Tongue (tissue), 3 donors: ENCODE measurements at places on chromosomes 3 and 15. TPM values are rescaled to one million over a fixed set of nuclear protein-coding genes. Genes with fewer than 3 reads are reported as not detected.

The CAV3 gene
- 143 TPM for total RNA-seq

- DNase-seq, result no peak
Measured at GRCh38 chr15:62026487-62027262, 33.6 kb downstream of the VPS13C start.

DNA sequence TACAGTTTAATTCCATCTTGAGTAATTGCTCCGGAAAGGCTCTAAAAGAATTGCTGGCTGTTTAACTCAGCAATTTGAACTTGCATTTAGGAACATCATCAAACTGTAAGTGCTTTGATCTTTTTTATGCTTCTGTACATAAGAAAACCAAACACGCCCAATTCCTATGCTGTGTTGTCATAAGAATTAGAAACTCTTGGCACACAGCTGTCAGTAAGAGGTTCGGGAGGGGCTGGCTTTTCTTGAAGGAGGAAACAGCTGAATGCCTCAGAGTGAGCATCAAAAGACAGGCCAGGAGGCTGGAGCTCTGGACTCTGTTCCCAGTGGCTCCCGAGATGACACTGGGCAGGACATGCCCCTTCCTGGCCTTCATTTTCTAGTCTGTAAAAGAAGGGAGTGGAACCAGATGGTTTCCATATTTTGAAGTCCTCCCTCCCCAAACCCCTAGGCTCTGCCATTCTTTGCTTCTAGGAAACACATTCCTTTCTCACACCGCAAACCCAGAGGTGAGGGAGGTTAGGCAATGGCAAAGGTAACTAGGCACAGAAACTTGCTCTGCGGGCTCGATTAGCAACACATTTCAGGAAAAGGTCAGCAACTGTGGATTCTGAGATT is 73.7 kb upstream of the DLG1 start:
- DNase-seq, result peak; percentile 93

DNA sequence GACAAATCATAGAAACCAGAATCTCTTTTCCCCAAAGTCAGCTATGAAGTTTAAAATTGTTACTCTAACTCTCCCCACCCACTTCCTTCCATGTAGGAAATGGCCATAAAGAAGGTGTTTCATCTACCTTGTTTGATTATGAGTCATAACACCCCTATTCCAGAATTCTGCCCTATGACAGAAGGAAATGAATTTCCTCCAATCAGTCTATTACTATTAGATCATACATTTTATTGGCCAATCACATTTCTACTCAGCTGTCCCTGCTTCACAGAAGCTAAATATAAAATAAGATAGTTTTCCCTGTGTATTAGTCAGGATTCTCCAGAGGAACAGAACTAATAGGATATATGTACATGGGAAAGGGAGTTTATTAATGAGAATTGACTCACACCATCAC is 102.1 kb downstream of the TGFBR2 start:
- DNase-seq, result no peak

GRCh38 chr3:33426068-33426467 is 14.1 kb downstream of the UBP1 start:
- DNase-seq, result no peak

The SPINK8 gene
- not detected for total RNA-seq

DNA sequence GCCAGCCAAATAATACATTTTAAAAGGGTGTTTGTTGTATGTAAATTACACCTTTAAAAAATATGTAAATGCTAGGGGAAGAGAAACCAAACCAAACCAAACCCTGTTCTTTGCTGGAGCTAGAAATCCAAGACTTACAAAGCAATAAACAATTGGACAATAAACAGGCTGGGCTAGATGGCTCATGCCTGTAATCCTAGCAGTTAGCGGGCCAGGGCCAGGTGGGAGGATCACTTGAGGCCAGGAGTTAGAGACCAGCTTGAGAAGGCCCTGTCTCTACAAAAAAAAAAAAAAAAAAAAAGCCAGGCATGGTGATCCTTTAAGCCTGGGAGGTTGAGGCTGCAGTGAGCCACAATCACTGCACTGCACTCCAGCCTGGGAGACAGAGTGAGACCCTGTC is 12.5 kb downstream of the STOML1 start:
- no peak for DNase-seq

The MUC4 gene
- 7.8 TPM for total RNA-seq

- DNase-seq, result no peak
Measured at GRCh38 chr3:117304681-117305080, 595.1 kb downstream of the TUSC7 start.

The DLL4 gene
- total RNA-seq, result 22.5 TPM

The KLF15 gene
- total RNA-seq, result 12.1 TPM

- DNase-seq, result peak; percentile 52
Measured at GRCh38 chr3:124805671-124806070, 75.4 kb downstream of the UMPS start.

The MKRN2OS gene
- not detected for total RNA-seq

DNA sequence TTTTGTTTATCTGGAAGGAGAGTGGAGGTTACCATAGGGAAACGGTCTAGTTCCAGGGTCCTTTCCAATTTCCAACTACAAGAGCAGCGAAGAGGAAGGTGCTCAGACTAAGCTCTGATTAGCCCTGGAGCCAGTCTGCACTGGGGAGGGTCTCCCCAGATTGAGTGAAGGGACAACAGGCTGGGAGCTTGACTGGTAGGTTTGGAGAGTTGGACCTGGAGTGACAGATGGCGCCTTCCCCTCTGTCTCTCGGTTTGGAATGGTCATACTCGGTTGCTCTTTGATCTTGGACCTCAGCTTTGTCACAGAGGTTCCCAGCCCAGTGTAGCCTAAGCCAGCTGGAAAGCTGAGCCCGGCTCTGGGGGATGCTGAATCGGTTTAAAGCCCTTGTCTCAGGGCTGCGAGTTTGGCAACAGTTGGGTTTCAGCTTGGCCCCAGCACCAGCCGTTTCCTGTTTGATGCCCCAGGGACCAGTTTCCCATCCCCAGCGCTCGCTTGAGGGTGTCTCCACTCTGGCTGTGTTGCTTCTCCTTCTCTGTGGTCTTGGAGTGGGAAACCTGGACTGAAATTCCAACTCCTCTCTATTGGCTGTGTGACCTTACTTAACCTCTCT is 53.1 kb upstream of the ULK4 start:
- DNase-seq, result peak; percentile 76

GRCh38 chr3:165837801-165838200 is 578 bp upstream of the BCHE start:
- DNase-seq, result no peak

- no peak for DNase-seq
Measured at GRCh38 chr3:114855839-114856238, 291.2 kb downstream of the ZBTB20 start.

DNA sequence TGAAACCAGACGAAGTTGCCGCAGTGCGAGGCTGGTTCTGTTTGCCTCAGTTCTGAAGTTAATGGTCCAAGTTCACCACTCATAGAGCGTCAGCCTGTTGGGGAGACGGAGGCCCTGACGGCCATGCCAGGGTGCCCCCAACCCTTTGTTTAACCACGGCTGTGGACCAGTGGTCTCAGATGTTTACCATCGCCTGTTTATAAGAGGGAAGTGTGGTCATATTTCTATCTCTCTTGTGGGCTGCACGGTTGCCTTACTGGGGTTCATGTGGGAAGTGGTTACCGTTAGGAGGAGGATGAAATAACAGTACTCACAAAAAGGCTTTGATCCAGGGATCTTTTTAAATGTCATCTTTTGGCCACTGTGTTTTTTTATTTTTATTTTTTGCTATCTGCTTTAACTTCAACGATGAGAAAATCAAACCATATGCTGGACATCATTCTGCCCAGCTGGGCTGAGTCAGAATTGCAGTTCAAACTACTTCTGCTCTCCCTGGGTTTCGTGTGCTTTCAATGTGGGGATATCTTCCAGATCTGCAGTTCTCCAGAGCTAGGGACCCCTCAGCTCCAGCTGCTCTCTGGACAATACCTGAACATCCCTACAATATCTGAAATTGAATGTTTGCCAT is 17.8 kb downstream of the SMAD3 start:
- DNase-seq, result no peak

DNA sequence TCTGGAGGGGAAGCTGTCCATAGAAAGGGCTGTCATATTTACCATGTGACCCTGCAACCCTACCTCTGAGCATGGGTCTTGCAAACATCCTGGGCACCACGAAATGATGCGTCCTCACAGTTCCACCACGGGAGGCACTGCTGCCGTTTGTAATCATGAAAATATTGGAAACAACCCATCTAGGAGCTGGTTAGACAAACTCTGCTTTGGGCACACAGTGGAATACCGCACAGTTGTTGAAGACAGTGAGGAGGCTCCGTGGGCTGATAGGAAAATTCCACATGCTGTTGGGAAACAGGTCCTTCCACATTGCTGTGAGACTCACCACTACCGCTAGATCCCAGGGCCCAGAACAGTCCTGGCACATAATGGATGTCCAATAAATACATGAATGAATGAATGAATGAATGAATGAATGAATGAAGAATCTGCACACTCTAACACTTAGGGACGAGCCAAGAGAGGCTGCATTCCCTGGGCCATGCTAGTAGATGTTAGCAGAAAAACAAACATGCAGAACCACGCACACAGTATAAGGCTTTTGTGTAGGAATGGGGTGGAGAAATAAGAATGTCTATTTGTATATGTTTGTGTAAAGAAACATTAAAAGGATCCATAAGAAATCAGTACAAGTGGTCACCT is 40.6 kb downstream of the TPRA1 start:
- no peak for DNase-seq

DNA sequence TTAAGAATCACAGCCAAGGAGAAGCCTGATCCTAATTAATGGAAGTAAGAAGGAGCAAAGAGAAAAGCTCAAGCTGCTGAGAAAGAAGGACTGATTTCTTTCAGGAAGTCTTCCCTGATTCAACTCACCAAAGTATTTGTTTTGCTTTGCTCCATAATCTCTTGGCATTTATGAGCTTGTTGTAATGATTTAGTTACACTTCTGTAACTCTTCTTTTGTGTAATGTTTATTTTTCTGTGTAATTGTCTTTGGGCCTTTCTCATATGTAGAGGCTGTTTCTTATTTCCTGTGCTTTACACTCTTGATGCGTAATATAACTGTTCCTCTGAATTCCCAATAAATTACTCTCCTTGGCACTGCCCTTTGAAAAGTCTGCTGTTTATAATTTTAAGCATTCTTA is 80.0 kb downstream of the COL6A5 start:
- DNase-seq, result no peak

- DNase-seq, result no peak
Measured at GRCh38 chr3:118445036-118445435, 589.6 kb downstream of the IGSF11 start.

The SOX14 gene
- total RNA-seq, result not detected

The IL20RB gene
- total RNA-seq, result 5.4 TPM

DNA sequence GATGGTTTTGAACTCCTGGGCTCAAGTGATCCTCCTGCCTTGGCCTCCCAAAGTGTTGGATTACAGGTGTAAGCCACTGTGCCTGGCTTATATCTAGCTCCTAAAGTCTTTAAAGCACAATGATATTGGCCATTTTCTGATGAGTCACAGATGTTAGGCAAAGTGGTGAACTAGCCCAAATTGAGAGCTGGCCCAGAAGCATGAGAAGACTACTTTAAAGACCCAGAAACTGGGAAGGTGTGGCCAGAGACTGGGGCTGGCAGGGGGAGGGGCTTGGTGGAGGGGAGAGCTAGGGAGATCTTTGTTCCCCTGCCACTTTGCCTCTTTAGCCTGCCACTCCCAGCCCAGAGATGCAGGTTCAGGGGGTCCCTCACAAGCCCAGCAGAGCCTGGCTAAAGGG is 21.6 kb downstream of the CHRNA3 start:
- no peak for DNase-seq

GRCh38 chr3:26515351-26515750 is 107.2 kb upstream of the LRRC3B start:
- DNase-seq, result no peak

GRCh38 chr15:100526027-100526481 is 2.7 kb downstream of the CERS3 start:
- DNase-seq, result peak; percentile 92

- peak; percentile 82 for DNase-seq
Measured at GRCh38 chr3:130480736-130481135, 36.2 kb upstream of the COL6A6 start.

- no peak for DNase-seq
Measured at GRCh38 chr3:161203485-161204098, 17.5 kb upstream of the NMD3 start.

DNA sequence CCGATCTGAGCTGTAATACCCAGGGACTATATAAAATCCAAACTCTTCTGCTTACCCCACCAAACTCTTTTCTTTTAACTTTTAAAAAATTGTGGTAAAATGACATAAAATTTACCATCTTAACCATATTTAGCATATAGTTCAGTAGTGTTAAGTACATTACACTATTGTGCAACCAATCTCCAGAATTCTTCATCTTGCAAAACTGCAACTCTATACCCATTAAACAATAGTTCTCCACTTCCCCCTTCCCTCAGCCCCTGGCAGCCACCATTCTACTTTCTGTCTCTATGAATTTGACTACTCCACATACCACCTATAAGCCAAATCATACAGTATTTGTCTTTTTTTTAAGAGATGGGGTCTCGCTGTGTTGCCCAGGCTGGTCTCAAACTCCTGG is 38.7 kb downstream of the SENP8 start:
- no peak for DNase-seq

DNA sequence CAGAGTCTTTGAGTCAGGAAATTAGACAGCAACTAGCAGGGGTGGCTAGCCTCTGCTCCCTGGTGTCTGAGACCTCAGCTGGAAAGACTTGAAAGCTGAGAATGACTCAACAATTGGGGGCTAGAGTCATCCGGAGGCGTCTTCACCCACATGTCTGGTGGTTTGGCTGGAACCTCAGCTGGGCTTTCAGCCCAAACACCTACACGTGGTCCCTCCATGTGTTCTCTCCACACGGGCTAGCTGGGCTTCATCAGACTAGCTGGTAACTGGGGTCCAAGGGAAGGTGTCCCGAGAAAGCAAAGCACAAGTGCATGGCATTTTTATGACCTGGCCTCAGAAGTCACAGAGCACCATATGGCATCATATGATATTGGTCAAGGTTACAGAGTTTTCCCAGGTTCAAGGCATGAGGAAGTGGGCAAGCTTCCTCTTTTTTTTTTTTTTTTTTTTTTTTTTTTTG is 19.9 kb upstream of the ABHD2 start:
- DNase-seq, result no peak

The ZIC1 gene
- 1.9 TPM for total RNA-seq

DNA sequence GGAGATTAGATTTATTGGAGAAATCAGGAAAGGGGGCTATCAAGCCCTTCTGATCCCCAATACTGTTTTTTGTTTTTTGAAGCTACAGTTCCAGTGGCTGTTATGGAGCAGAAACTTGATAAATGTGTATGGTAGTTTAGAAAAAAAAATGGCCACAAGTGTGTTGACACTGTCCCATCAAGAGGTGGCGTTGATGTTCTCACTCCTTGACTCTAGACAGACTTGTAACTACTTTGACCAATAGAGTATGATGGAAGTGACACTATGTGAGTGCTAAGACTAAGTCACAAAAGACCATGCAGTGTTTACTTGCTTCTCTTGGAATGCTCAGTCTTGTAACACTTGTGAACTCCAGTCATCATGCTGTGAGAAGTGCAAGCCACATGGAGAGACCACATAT is 356.7 kb downstream of the PDCD6IP start:
- DNase-seq, result no peak

- DNase-seq, result peak; percentile 32
Measured at GRCh38 chr3:30319713-30320112, 286.7 kb upstream of the TGFBR2 start.
